ENCODE measurements at places on chromosomes 2 and 18.
A peak's percentile ranks its signal among the peaks of the same experiment; 100 is the strongest.

GRCh38 chr2:37527361-37527760 is 144.1 kb downstream of the CDC42EP3 start:
- DNase-seq, result peak; percentile 41

DNA sequence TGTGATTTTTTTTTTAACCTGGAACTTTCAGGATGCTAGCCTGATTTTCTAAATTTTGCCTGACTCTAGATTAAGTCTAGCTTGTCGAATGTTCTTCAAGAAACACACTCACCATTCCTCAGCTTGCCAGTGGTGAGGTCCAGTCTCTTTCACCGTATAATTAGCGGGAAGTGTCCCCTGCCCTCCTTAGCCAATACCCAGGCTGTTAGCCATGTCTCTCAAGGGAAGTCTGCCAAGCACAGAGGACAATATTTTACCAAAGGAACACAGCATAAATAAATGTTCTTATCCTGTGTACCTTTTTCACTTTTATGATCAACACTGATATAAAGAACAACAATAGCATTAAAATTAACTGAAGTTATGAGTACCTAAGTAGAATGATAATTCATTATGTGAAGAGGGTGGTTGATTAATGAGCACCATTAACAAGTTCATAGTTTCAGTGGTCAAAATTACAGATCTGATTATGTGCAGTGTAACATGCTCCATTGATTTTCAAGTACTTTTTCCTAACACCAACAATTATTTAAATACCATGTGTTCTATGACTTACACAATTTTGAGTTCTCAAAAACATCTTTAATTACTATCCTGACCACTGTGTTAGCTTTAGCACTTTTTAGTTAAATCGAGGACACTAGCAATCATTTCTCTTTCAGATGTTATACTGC is 445.8 kb upstream of the RAB12 start:
- no peak for DNase-seq

GRCh38 chr2:220163486-220163885 is 536.1 kb downstream of the SLC4A3 start:
- DNase-seq, result no peak

- DNase-seq, result no peak
Observed at GRCh38 chr2:224357098-224357901, 44.6 kb downstream of the FAM124B start.

- no peak for DNase-seq
Observed at GRCh38 chr18:74497778-74498177, 1.6 kb downstream of the CNDP2 start.

DNA sequence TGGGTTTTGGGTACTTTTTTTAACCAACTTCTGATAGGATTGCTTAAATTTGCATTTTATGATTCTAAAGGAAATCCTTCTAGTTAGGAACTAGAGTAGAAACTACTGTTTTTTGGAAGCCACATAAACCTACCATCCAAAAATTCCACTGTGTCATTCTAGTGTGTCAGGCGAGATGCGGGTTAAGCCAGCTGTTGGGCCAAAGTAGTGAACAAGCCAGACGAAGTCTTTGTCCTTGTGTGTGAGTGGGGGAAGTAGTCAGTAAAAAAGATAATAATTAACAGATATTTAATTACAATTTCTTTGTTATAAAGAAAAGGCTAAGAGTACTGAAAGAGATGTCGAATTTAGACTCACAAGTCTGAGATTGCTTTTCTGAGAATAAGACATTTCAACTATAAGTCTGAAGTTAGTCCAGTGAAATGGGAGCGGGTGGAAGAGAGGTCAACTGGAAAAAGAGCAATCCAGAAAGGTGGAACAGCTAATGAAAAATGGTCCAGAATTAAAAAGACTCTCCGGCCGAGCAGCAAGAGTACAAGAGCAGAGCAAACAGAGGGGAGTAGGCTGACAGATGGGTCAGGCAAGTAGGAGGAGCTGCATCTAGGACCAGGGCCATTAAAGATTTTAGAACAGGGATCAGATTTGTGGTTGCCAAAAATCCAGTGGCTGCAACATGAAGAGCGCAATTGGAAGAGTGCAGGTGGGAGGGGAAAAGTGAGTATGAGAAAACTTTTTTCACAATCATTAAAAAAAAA is 1.5 kb downstream of the EPB41L5 start:
- DNase-seq, result no peak

DNA sequence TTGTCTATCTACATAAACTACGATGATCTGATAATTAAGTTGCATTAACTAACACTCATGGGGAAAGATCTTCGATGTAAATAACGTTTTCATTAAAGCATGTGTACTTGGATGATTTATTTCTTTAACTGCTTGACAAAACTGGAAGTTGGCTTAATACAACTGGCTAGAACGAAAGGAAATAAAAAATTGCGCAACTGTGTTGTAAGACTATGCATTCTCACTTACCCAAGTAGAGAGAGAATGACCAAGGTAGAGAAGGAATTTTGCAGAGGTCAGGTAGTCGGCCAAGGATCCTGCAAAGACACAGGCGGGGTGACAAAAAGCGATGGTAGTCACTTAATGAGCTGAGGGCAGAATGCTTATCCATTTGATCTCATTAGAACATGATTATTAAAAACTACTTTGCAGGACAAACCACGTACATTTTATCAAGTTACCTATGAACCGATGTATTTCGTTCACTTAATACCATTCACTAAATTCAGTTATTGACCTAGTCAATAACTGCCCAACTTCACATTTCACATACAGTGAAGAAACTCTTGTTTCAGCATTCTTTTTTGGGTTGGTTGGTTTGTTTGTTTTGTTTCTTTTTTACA is 900 bp downstream of the SLC40A1 start:
- DNase-seq, result no peak

- DNase-seq, result no peak
Observed at GRCh38 chr2:85799215-85799956, 45.6 kb downstream of the ATOH8 start.

DNA sequence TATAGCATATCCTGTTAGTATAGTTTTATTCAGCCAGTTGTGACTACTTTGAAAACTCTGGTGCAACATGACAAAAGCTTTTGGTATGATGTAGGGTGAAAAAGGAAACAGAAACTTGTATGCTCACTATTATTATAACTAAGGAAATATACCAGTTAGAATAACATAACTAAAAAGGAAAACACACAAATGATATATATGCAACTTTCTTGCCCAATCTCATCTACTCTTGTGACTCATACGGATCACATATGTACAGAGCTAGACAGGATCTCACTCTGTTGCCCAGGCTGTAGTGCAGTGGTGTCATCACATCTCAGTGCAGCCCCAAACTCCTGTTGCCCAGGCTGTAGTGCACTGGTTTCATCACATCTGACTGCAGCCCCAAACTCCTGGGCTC is 12.4 kb upstream of the TLK1 start:
- no peak for DNase-seq

GRCh38 chr2:8137801-8138200 is 544.1 kb upstream of the ID2 start:
- DNase-seq, result no peak

GRCh38 chr2:144162652-144163051 is 357.3 kb downstream of the ZEB2 start:
- no peak for DNase-seq

- no peak for DNase-seq
Observed at GRCh38 chr18:10313016-10313342, 141.5 kb upstream of the APCDD1 start.

GRCh38 chr2:20008703-20009102 is 3.8 kb downstream of the MATN3 start:
- no peak for DNase-seq

DNA sequence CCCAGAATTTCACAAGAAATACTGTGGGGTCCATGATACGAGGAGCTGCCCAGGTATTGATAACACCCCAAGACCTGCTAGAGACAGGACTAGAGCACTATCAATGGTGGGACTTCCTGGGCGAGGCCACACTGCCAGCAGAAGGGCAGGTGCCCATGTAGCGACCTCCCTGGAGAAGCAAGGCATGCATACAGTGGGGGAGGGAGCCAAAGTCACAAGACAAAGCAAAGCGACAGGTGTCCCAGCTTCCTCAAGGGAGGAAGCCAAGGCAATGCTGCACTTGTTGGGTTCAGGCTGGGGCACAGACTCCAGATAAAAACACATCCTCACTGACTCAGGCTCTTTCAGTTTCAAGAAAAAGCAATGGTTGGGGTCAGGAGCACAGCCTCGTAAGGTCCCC is 7.5 kb downstream of the CD207 start:
- DNase-seq, result no peak

GRCh38 chr2:207830778-207831438 is 61.2 kb upstream of the FZD5 start:
- DNase-seq, result no peak

GRCh38 chr2:185921048-185921756 is 182.6 kb downstream of the FSIP2 start:
- DNase-seq, result no peak

GRCh38 chr2:47541848-47542450 is 139.0 kb downstream of the MSH2 start:
- DNase-seq, result no peak

DNA sequence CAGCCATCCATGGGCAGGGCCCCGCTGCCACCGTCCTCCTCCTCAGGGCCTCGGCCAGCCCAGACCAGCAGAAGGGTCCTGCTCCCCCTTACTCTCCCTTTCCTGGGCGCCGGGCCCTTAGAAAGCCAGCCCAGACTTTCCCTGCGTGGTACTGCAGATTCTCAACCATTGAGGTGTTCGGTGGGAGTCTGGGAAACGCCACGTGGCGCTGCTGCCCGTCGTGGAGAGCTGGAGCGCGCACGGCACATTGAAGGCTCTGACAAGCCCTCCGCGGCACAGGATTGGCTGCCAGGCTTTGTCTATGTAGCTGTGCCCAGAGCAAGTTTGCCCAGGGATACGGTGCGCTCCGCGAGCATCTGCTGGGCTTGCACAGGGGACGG is 10.4 kb upstream of the KLHL30 start:
- no peak for DNase-seq

DNA sequence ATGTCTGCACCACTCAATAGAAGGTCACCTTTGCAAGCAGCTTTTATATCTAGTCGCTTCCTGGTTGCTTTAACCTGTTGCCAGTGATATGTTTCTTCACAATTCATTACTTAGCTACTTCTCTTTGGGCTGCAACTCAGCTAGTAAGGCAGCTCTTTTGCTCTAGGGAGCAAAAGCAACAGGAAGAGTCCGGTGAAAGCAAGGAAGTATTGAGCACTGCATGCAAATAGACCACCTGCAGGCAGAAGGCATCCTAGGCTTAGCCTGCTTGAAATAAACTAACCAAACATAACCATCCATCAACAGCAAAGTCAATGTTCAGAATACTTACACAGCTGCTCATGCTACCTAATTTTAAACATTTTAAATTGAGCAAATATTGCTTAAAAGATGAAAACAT is 529.2 kb upstream of the LINC00305 start:
- peak; percentile 39 for DNase-seq

GRCh38 chr18:321865-322467 is 54.1 kb upstream of the THOC1 start:
- no peak for DNase-seq

DNA sequence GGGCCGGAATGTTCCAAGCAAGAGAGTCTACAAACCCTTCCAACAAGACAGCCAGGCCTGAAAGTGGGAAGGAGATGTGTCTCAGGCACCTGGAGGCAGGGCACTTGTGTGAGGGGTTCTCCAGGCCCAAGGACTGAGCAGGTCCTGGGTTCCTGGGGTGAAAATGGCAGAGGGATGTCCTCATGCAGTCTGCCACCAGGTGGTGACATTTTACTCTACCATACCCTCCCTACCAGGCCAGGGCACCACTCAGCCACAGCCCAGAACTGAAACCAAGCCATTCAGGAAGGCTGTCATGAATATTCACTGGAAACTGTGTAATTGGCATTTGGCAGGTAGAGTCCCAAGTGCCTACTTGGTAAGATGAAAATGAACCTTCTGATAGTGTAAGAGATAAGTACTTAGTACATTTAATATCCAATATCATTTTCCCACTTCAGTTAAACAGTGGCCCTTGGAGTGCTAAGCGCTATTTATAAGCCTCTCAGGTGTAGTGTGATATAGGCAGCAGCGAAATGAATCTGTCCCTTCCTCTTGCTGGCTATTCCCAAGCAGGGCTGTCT is 185.1 kb downstream of the MYO5B start:
- DNase-seq, result peak; percentile 2

- no peak for DNase-seq
Observed at GRCh38 chr2:126835831-126836230, 62.9 kb upstream of the TEX51 start.

GRCh38 chr18:79723036-79723435 is 43.4 kb downstream of the CTDP1 start:
- DNase-seq, result no peak

DNA sequence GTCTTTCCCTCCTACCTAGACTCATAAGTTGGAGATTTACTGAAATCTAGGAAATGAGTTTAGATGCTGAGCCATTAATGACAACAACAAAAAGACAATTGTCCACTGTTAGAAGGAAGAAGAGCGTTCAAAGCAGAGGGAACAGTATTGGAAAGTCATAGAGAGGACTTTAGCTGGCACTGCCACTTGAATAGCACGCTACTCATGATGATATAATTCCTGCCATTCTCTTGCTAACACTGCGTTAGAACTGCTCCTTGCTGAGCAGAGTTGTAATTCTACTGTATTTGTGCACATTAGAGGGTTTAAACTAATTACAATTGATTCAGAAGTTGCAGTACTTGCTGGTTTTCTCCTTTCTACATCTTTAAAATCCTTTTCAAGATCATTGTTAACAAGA is 9.0 kb upstream of the AFTPH start:
- no peak for DNase-seq

DNA sequence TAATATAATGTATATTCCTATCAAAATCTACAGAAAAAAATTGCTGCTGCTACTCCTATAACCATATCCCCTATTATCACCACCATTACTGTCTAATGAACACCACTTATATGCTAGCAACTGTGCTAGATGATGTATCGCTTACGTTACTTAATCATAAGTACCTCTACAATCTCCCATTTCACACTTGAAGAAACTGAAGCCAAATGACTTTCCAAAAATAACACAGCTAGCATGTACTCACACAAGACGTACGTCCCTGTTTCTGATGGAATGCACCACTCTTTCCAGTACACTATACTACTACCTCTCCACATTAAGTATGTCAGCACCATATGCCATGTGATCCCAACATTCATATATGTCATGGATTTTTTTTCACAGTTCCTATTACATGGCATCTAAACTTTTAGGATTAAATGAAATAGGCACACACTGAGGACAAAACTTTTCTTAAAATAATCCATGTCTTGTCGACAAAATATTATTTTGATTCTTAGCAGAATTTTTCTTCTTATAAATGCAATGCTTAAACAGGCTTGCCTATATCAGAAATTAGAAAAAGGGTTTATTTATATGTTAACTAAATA is 112.8 kb downstream of the NBAS start:
- DNase-seq, result no peak

GRCh38 chr2:30288561-30288960 is 57.2 kb downstream of the LBH start:
- no peak for DNase-seq

Measured in SHP77 treated with DMSO at 0.1 percent for 48 hours (cell line).